ENCODE measurements at places on chromosomes 11 and 22.

DNA sequence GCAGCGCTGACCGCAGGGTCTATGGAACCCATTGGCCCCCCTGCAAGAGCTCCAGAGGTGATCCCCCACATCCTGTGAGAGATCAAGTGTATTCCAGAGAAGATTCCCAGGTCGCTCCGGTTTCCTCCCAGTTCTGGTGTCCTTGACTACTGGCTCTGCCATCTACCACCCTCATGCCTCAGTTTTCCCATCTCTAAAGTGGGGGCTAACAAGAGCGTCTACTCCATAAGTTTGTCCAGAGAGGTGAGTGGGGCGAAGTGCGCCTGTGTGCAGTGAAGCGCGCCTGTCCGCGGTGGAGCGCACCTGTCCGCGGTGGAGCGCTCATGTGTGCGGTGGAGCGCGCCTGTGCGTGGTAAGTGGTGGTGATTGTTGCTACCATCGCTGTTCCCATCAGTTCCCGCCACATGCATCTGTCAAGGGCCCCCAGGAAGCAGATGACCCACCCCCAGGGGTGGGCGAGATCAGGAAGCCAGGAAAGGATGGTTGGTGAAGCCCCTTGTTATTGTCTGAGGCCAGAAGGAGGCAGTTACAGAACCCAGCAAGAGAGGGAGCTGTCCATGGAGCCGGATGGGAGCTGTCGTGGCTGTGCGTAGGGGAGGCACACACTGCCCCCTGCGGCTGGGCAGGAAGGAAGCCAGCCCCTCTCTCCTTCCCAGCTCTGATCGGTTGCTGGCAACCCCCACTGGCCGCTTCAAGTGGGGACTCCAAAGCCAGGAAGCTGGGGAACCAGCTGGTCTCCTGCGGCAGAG is 73.2 kb upstream of the FGF3 start:
- no peak for DNase-seq

GRCh38 chr11:75263944-75264349 is 23.4 kb downstream of the TPBGL start:
- DNase-seq = no peak

DNA sequence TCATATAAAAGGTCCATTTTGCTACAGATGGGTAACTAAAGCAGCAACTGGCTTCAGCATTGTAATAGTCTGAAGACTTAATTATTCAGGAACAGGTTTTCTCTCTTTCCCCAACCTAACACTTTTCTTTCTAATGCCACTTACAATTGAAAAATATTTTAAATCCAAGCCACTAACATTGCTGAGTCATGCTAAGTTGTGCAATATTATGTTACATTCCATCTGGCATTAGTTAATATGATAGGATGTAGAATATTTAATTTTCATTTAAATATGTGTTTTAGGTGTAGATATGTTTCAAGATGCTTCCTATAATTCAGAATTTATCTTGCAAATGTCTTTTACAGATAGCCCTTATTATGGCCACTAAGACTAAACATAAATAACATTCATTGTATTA is 98.6 kb downstream of the KIF18A start:
- peak; percentile 76 for DNase-seq

GRCh38 chr22:39132871-39133524 is 19.5 kb downstream of the CBX7 start:
- no peak for DNase-seq

- peak; percentile 76 for DNase-seq
Measured at GRCh38 chr11:35288817-35289541, 130.4 kb downstream of the SLC1A2 start.

DNA sequence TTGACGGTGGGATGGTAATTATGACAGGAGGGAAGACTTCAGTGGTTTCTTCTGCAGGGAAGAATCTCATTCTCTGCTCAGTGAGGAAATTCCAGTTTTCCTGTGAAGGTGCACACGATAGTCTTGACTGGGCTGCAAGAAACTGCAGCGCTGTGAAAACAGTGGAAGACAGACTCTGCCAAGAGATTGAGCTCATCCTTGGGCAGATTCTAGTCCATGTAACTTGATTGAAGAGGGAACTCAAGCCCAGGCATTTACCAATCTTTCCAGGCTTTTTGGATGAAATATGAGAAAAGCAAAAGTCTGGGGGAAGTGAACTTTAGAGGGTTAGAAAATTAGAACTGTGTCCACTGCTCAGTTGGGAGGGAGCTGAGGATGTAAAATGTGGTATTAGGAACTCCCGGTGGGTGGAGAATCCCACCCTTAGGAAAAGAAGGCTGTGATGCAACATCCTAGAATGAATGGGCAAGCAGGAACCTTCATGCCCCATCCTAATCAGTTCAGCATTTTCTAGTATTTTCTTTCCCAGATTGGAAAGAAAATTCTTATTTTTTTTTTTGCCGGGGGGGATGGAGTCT is 212.6 kb downstream of the DBX1 start:
- DNase-seq = no peak

- DNase-seq = no peak
Measured at GRCh38 chr11:105124756-105125155, 14.8 kb downstream of the CARD18 start.

DNA sequence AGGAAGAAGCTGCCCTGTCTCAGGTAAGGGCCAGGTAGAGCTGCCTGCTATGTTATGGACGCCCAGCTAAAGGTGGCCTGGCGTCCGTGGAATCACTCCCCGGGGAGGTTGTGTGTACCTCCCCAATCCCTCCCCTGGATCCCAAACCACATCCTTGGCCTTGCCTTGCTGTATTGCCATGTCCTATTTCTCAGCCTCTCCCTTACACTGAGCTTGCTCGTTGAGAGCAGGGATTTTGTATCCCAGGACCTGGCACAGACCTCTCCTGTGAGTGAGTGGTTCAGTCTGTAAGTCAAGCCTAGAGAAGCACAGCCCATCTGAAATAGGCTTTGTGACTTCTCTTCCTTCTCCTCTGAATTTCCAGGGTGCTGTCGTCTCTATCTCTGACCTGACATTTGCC is 53.9 kb downstream of the TRAF6 start:
- DNase-seq = no peak

GRCh38 chr11:109264128-109264527 is 157.9 kb upstream of the C11orf87 start:
- no peak for DNase-seq

DNA sequence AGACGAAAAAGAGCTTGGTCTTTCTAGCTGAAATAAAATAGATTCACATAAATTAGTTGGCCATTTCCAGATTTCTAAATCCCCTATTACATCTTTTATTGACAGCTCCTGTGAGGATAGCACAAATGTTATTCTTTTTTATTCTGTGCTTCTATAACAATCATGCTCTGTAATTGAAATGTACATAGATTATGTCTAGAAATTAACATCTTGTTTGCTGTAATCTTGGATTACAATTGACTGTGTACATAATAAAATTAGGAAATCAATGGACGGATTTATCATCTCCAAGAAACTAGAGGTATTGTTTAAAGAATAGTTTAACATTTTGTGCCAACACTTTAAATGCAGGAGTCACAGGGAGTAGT is 31.2 kb downstream of the IMMP1L start:
- DNase-seq = no peak

DNA sequence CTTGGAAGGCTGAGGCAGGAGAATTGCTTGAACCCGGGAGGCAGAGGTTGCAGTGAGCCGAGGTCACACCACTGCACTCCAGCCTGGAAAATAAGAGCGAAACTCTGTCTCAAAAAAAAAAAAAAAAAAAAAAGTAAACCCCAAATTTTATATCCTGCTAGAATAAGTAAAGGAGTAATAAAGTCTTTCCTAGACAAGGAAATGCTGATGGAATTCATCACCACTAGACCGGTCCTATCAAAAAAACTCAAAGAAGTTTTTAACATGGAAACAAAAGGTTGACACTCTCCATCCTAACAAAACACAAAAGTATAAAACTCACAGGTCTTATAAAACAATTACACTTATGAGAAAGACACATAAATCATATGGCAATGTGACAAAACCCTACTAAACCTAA is 213.9 kb downstream of the SBF2 start:
- no peak for DNase-seq

DNA sequence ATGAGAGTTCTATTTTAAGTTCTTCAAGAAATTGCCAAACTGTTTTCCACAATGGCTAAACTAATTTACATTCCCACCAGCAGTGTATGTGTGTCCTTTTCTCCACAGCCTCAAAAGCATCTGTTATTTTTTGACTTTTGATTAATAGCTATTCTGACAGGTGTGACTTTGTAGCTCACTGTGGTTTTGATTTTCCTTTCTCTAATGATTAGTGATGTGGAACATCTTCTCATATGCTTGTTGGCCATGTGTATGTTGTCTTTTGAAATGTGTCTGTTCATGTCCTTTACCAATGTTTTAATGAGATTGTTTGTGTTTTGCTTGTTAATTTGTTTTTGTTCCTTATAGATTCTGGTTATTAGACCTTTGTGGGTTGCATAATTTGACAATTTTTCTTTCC is 18.0 kb upstream of the RAB38 start:
- no peak for DNase-seq

- no peak for DNase-seq
Measured at GRCh38 chr22:36743591-36744412, 32.1 kb downstream of the IFT27 start.

All from HCEC 1CT (cell line).